CD4-positive, alpha-beta T cell treated with Interleukin-2 at 100 ng/mL for 4 hours (primary cell): ENCODE measurements at places on chromosomes 4 and X.

GRCh38 chrX:53831662-53832635 is 145.4 kb upstream of the HUWE1 start:
- peak; percentile 60 for DNase-seq

DNA sequence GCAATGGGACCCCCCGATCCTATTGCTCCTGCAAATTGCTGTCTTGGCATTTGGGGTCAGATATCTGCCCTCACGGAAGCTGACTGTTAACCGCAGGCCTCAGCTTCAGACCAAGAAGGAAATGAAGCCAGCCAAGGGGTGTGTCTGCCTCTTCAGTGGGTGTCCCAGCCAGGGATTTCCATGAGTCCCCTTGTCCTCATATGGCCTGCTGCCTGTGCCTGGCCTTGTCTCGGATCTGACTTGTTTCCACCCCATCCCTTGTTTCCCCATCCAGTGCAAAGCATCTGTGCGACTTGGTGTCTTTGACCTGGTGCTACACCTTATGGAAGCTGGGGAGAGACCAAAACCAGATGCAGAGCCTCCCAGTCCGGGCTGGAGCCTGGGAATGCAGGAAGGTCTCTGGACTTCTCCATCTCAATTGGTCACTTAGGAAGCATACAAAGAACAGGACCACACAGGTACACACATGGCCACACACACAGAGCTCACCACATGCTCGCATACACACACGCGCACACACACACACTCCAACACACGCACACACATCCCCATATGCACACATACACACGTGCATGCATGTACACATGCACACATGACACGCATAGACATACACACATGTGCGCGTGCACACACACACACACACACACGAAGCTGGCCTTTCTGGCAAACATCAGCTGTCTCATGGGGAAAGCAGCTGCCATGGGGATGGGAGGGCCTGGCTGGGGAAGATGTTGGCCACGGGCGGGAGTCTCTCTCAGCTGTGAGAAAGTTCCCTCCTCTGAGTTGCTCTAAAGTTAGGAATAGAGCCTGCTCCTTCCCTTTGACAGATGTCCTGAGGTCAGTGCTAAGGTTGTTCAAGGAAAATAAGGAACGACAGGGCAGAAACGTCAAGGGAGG is 65.5 kb downstream of the CRMP1 start:
- DNase-seq: no peak

DNA sequence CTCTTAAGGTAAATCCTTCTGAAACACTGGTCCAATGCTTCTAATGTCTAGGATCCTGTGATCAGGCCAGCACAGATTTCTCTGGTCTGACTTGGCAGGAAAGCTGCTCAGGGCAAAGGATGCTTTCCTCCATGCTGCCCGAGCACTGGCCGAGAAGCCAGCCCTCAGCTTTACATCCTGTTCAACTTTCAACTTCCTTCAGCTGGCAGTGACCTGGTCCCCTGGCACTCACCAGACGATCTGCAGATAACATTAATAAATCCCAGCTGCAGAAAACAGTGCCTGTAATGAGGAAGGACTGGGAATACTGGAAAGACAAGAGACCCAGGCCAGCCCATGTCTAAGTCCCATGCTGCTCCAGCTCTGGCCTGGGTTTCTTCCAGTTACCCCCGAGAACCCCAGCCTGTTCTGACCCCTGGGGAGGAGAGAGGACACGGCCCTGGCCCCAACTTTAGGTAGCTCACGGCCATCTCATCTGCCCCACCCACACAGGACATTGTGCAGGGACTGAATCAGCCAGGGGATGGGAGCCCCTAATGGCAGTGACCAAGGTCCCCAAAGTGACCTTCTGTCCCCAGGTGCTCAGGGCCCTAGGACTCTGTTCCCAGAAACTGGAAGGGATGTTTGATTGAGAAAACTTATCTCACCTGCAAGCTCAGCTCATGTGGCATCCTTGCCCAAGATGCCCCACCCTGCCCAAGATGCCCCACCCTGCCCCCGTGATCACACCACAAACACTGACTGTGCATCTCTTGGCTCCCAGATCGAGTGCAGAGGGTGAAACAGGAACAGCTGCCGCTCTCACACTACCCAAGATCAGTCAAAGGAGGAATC is 28.0 kb downstream of the JAKMIP1 start:
- peak; percentile 50 for DNase-seq

- DNase-seq: no peak
These were observed 1.1 kb upstream of the FGF16 start for GRCh38 chrX:77446029-77446585.

- DNase-seq: no peak
These were observed 2.1 kb downstream of the BRWD3 start for GRCh38 chrX:80807606-80807991.

DNA sequence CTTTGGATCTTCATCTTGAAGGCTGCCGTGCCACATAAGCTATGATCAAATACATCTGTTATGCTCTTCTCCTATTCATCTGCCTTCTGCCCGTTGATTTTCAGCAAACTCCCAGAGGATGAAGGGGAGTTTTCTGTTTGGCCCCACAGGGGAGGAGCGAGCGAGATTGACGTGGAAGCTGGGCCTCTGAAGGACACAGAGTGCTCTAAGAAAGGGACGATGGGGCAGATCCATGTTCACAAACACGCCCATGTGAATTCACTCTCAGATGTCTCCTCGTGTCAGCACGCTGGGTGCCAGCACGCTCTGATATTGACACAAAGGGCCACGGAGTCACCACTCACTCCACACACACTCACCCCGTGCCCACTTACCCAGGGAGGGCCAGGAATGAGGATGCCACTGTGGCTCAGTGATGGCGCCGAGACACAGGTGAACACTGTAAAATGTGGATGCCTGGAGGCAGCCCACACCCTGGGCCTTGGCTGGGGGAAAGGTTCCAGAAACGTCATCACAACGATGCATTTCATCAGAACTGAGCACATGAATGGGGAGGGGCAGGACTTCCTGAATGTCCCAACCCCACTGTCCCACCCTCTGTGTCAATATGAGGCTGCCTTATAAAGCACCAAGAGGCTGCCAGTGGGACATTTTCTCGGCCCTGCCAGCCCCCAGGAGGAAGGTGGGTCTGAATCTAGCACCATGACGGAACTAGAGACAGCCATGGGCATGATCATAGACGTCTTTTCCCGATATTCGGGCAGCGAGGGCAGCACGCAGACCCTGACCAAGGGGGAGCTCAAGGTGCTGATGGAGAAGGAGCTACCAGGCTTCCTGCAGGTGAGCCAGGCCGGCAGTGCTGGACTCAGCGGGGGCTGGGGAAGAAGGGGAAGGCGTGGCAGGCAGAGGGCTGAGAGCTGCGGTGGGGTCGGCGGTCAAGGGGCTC is at the start of gene S100P:
Gene S100P (plus strand): TSS at position 648 of the 946 bp plus-strand sequence. CDS start 55 bp downstream, at position 703.
- DNase-seq: no peak

GRCh38 chrX:39491548-39492297 is 606.0 kb downstream of the BCOR start:
- peak; percentile 51 for DNase-seq

GRCh38 chrX:20529711-20530110 is 263.0 kb upstream of the RPS6KA3 start:
- DNase-seq: no peak

GRCh38 chrX:2418000-2418399 is 82.8 kb downstream of the DHRSX start:
- DNase-seq: no peak

DNA sequence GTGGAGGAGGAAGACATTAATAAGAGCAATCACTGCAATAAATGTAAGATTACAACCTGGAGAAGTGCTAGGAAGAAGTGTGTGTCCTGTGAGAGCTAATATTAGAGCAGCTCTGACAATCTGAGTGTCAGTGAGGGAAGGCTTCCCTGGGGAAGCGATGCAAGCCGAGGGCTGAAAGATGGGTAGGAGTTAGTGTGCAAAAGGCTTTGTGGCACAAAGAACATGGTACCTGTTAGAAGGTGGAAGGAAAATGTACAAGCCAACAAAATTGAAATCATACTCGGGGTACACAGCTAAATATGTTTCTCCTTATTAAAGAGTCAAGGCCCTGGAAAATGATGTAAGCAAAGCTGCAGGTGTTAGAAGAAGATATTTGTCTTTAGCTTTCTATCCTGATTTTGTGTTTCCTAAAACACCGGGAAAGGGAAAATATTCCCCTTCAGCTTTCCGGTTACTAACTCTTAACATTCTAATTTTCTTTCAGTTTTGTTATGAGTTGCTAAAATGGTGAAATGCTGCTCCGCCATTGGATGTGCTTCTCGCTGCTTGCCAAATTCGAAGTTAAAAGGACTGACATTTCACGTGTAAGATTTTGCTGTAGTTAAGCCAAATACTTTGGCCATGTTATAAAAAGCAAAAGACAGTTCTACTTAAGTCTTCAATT is 808 bp downstream of the THAP6 start:
- peak; percentile 31 for DNase-seq

GRCh38 chrX:46554942-46555341 is 9.7 kb upstream of the ZNF674 start:
- peak; percentile 26 for DNase-seq

DNA sequence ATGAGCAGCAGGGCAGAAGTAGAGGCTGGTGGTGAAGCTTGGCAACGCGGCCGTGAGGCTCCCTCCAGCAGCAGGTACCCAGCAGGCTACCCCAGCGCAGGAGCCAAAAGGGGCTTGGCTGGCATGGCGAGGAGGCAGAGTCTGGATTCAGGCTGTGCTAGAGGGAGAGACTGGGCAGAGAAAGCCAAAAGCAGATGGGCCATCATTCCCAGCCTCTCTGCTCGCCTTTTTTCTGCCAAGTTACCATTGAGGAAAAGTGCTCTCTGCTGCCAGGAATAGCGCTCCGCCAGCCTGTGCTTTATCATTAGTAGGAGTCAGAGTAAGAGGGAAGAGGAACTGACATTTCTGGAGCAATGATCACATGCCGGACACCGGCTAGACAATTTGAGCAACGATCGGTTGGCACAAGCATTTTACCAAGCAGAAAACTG is 28.7 kb upstream of the MAP3K15 start:
- no peak for DNase-seq

DNA sequence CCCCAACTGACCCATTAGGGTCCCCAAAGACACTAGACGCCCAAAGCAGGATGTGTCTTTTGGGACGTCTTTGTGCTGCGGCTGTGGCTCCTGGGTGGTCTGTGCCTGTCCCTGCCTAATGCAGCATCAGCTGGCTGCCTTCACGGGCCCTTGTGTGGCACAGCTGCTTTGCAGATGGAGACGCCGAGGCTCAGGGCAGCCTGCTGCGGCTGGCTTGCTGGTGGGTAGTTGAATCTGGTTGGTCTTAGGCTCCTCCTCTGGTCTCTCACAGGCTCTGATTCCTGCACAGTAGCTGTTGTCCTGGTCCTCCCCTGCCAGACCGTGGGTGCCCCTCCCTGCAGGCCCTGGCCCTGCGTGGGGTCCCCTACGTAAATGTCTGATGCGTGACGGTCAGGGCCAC is 8.1 kb downstream of the CPZ start:
- no peak for DNase-seq

GRCh38 chr4:54779476-54780148 is 121.9 kb downstream of the KIT start:
- no peak for DNase-seq

- peak; percentile 22 for DNase-seq
These were observed 52.1 kb upstream of the MSANTD1 start for GRCh38 chr4:3196670-3197359.

- DNase-seq: no peak
These were observed 719.2 kb downstream of the FSTL5 start for GRCh38 chr4:161444626-161445025.

GRCh38 chrX:13047759-13048158 is 3.3 kb upstream of the FAM9C start:
- DNase-seq: no peak

GRCh38 chr4:138540056-138540800 is 298.1 kb upstream of the SLC7A11 start:
- DNase-seq: no peak

DNA sequence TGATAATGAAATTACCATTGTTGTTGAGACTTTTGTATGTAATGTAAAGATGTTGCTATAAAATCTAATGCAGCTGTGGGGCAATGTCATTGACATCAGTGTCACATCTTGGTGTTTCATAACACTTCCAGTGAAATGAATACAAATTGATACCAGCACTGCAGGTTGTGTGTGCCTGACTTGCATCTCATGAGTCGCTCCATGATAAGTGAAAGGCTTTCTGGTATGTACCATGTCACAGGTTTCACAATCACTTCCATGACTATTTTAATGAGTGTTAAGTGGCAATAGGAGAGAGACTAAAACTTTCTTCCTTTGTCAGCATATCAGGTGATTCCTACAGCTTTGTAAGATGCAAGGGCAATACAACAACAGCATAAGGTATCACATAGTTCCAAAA is 94.4 kb downstream of the ABCB7 start:
- no peak for DNase-seq

- no peak for DNase-seq
These were observed 9.8 kb downstream of the MAGED2 start for GRCh38 chrX:54817220-54817820.

- DNase-seq: no peak
These were observed 51.5 kb downstream of the DHRSX start for GRCh38 chrX:2449135-2449886.

GRCh38 chr4:112251019-112251643 is 19.5 kb downstream of the AP1AR start:
- no peak for DNase-seq

- DNase-seq: no peak
These were observed 58.5 kb downstream of the PRPS1 start for GRCh38 chrX:107686792-107687191.

DNA sequence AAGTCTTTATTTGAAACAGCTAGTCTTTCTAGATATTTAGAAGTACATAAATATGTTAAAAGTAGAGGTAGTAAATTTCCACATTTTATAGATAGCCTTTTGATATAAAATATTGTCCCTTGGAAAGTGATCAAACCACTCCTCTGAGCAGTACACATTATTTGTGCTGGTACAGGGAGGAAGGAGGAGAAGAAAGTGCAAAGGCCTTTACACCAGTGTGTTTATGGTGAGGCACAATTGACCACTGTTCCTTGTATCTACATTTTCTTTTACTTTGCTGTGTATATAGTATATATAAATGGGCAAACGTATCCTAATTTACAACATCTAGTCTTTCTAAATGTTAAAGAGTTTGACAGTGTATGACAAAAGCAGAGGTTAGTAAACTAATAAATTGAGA is 39.9 kb downstream of the CXCL8 start:
- no peak for DNase-seq

GRCh38 chr4:95516528-95517017 is 32.2 kb downstream of the UNC5C start:
- DNase-seq: no peak

- no peak for DNase-seq
These were observed 35.0 kb downstream of the LIMCH1 start for GRCh38 chr4:41572956-41573355.
